Activated naive CD8-positive, alpha-beta T cell treated with anti-CD3 and anti-CD28 coated beads, Interleukin-2, amount 10 ng/mL, durations not matched to agents 7 days and 5 days (primary cell): ENCODE measurements at places on chromosomes 6 and 20. TPM values are rescaled to one million over a fixed set of nuclear protein-coding genes. Genes with fewer than 3 reads are reported as not detected.

Gene PLG
- 0.69 TPM for total RNA-seq

DNA sequence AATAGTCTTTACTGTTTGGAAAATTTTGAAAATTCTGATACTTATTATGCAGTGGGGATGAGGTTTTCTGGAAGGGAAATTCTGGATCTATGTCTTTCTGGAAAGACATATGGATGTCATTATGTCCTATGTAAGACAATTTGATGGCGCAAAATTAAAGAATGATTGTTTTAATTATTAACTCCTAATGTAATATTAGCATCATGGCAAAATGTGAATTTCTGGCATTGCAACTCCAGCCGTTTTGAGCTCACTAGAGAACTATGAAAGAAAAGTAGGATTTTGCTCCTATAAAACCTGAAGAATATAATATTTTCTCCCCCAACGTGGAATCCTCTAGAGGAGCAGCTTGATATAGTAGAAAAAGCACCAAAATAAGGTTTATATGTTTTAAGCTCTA, 243.2 kb downstream of the RFPL4B start:
- H3K4me1 ChIP-seq: no peaks in the 10 kb centered on the region
- H3K36me3 ChIP-seq: no peaks in the 10 kb centered on the region
- DNase-seq: no peak
- no peak overlapping the region for H3K27ac ChIP-seq

DNA sequence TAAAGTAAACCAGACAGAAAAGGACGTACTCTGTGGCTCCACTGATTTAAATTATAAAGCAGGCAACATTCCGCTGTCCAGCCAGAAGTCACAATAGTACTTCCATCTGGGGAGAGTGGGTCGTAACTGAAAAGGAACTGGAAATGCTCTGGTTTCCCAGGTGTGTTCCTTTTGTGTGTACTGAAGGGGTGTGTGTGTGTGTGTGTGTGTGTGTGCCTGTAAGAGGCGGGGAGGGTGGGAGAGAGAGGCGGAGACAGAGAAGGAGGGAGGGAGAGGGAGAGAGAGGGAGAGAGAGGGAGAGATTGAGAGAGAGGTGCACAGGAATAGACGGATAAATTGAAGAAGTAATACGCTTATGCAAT, 178.4 kb upstream of the ZNF184 start:
- no peak for DNase-seq
- H3K4me3 ChIP-seq: peak overlapping the region; percentile 10
- H3K27ac ChIP-seq: no peak overlapping the region
- peaks cover 3% of the 10 kb centered on the region for H3K36me3 ChIP-seq

Gene BMP7
- total RNA-seq: not detected

GRCh38 chr20:62754122-62754990, 41.9 kb upstream of the MRGBP start:
- H3K36me3 ChIP-seq: no peaks in the 10 kb centered on the region
- no peak for DNase-seq
- no peak overlapping the region for H3K27ac ChIP-seq
- peaks cover 28% of the 10 kb centered on the region for H3K27me3 ChIP-seq

DNA sequence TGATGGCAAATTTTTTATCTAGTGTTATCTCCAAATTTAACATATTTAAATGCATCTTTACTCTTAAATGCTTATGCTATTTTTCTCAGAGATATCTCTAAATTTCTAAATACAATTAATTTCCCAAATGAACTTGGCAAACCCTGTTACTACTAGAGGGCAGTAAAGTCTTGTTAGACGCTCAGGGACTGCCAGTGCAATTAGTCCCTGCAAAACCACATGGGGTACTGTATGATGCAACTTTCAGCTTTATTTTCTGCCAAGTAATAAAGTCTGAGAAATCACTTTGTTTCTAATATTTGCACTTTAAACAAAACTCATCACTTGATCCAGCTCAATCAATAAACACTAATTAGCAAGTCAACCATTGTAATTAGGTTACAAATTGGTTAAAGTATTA, 76.0 kb upstream of the ADGRB3 start:
- H3K4me1 ChIP-seq: no peaks in the 10 kb centered on the region
- no peak for DNase-seq
- H3K36me3 ChIP-seq: no peaks in the 10 kb centered on the region
- H3K27ac ChIP-seq: no peak overlapping the region
- no peaks in the 10 kb centered on the region for H3K27me3 ChIP-seq
- no peak overlapping the region for H3K4me3 ChIP-seq

Gene MATN4
- 0.14 TPM for total RNA-seq

DNA sequence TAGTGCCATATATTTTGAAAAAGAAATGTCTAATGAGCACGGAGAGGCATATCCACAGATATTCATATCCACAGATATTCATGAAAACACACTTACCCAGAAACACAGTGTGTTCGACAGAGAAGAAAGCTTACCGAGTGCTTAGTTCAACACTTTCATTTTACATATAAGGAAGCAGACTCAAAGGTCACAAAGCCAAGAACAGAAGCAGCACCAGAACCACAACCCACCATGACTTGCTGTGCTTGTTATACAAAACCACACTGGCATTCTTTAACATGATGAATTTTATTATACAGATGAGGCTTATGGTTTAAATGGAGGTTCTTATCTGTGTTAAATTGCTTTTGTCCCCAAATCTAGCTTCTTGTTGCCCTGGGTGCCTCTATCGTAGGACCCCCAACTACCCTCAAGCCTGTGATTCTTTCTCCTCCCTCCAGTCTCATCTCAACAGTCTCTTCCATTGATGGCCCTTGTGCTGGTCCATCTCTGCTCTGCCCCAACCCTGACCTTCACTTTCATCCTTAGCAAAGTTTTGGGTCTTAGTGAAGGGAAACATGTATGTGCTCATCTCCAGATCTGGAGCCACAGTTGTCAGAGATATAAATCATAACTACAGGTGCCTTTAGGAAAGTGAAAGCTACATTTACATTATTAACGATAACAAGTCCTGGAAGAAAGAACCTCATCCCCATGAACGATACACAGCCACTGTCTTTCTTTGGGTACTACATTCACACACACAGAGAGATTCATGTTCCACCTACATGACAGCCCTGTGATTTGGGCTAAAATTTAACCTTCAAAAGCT, 40.0 kb downstream of the SF3B5 start:
- peaks cover 9% of the 10 kb centered on the region for H3K36me3 ChIP-seq
- peak overlapping the region; percentile 100 for H3K27ac ChIP-seq

- no peak overlapping the region for H3K4me3 ChIP-seq
- no peaks in the 10 kb centered on the region for H3K27me3 ChIP-seq
Observed at GRCh38 chr6:7131390-7131789, 23.6 kb downstream of the RREB1 start.

DNA sequence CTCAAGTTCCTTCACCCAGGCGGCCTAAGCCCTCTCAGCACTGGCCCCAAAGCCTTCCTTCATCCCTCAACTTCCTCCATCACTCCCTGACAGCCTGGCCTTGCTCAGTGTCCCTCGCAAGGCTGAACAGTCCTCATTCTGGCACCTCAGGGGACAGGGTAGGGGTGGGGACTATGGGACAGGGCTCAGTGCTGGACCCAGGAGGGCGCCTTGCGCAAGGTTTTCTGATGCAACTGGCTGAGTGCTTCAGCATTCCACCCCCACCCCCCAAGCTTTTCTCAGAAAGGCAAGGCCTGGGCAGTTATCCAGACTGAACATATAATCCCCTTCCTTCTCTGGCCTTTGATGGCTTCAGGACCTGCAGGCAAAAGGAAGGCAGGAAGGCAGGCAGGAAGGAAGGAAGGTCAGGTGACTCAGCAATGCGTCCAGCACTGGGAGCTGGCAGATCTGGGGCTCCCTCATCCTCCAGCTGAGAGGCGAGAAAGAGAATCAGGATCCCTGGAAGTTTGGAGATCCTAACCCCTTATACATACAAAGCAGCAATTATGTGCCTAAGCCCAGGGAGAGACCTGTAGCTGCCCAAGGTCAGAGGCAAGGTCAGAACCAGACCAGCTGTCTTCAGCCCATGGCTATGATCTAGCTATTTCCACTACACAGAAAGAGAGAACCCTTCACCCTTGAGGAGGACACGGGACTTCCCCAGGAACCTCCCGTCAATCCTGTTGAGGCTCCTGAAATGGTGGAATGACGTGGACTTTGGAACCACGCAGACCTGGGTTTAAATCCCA, 8.6 kb upstream of the TRIB3 start:
- H3K27ac ChIP-seq: peak overlapping the region; percentile 80
- H3K4me1 ChIP-seq: peaks cover 35% of the 10 kb centered on the region
- H3K36me3 ChIP-seq: peaks cover 5% of the 10 kb centered on the region
- no peak for DNase-seq
- no peaks in the 10 kb centered on the region for H3K27me3 ChIP-seq

DNA sequence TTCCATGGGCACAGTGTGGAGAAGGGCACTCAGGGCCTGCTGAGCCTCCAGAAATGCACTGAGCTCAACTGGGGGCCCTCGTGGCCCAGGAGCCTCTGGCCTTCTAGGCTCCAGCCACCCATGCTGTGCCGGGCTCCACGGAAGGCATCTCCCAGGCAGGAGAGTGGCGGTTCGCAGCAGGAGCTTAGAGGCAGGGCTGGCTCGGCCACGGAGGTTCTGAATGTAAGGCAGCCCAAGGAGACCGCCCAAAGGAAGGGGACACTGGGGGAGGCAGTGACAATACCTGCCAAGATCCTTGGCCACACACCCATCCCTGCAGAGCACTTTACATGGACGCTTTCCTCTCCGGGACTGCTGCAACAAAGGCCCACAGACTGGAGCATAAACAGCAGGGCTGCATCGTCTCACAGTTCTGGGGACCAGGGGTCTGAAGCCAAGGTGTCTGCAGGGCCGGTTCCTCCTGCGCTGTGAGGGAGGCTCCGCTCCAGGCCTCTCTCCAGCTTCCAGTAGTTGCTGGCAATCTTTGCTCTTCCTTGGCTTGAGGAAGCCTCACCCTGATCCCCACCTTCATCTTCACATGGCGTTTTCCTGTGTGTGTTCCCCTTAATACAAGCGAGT, 128.2 kb upstream of the CDH4 start:
- H3K27ac ChIP-seq: no peak overlapping the region
- H3K36me3 ChIP-seq: no peaks in the 10 kb centered on the region
- DNase-seq: no peak
- no peak overlapping the region for H3K4me3 ChIP-seq
- peaks cover 2% of the 10 kb centered on the region for H3K27me3 ChIP-seq

DNA sequence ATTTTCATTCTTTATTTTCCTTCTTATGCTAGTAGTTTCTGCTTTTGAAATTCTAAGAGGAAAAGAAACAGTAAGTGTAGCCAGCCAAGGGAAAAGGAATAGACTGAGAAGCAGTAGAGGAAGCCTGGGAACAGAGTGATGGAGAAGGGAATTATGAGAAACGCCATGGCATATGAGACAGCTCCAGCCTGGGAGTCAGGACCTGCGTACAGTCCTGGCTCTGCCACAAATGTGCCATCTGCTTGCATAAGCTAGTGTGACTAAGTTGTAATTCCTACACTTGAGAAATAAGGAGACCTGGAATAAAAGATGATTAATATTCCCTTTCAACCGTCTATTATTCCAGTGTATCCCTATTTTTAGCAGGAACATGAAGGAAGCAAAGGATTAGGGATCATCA, 47.5 kb downstream of the OSTM1 start:
- H3K4me1 ChIP-seq: peaks cover 2% of the 10 kb centered on the region
- H3K36me3 ChIP-seq: no peaks in the 10 kb centered on the region
- H3K27me3 ChIP-seq: no peaks in the 10 kb centered on the region
- no peak overlapping the region for H3K4me3 ChIP-seq

DNA sequence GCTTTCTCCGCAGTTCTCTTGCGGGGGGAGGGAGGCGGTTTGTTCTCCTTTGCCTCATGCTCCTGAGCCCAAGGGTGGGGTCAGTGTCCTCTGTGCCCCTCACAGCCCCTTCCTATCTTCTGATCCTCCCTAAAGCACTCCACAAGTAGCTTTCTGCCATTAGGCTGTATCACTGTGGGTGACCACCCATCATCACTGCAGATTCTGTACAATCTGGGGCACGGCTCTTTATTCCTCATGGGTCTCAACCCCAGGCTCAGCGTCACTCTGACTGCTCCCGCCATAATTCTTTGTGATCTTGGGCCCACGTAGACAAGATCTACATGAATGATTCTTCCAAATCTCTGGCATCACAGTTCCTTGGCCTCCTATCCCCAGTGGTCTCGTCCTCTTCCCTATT, 10.5 kb downstream of the NCR2 start:
- H3K27ac ChIP-seq: peak overlapping the region; percentile 98
- no peak for DNase-seq
- peaks cover 33% of the 10 kb centered on the region for H3K36me3 ChIP-seq
- peaks cover 2% of the 10 kb centered on the region for H3K27me3 ChIP-seq
- peaks cover 61% of the 10 kb centered on the region for H3K4me1 ChIP-seq

DNA sequence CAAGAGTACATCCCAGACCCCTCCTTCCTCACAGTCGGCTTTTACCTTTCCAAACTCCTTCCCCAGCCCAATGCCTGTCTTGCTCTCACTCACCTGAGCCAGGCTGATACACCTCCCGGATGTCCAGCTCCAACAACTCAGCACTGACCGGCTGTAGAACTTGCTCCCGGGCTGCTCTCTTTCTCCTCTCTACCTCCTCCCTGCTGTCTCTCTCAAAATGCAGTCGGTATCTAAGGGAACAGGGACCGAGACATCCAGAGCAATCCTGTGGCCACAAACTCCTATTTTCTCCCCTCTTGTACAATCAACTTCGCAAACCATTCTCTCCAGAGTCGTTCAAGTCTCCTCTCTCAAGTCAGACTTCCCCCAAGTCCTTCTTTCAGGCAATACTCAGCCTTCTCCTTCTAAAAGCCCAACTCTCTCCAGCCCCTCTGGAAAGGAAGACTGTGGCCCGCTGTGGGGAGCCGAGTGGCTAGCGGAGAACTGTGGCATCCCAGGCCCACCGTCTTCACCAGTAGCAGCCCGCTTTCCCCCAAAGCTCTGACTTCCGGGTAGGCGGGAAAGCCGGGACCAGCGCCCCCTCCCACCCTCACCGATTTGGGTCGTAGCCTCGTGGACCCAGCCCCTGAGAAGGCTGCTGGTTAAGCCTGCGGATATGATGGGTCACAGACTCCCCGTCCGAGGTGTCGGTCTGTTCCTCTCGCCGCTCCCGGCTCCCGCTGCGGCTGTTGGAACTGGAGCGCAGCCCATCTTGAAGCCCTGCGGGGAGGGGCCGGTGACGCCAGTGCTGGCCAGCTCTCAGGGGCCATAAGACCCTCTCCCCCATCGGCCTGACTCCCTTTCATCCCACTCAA, 1.1 kb downstream of the GNL1 start:
- peak overlapping the region; percentile 95 for H3K4me3 ChIP-seq
- peaks cover 26% of the 10 kb centered on the region for H3K4me1 ChIP-seq
- peak overlapping the region; percentile 100 for H3K27ac ChIP-seq
- no peaks in the 10 kb centered on the region for H3K27me3 ChIP-seq
- DNase-seq: no peak

DNA sequence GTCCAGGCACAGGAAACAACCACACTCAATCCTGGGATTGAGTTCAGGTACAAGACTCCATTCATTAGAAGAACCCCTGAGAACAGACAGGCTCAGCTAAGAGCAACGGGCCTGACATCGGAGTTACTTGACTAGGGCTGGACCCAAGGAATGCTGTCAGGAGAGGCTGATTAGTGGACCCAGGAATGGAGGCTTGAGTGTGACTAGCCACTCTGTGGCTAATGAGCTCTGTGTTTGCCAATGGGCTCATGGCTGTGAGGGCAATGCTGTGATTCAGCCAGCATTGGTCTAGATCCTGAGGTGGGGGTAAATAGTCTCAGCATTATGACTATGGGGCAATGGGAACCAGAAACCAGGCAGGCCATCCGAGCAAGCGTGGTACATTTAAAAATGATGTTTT, 71.8 kb downstream of the RIOK1 start:
- no peaks in the 10 kb centered on the region for H3K4me1 ChIP-seq
- H3K36me3 ChIP-seq: no peaks in the 10 kb centered on the region
- no peak overlapping the region for H3K27ac ChIP-seq
- no peak overlapping the region for H3K4me3 ChIP-seq

Gene SPATS1
- total RNA-seq: not detected

Gene KHDC3L
- total RNA-seq: not detected
